ENCODE measurements at places on chromosomes 1 and 21.

- DNase-seq = no peak
These were observed 45.1 kb downstream of the CAPN8 start for GRCh38 chr1:223620297-223620897.

GRCh38 chr1:184820218-184820750 lies 65.6 kb upstream of the EDEM3 start:
- DNase-seq = no peak

DNA sequence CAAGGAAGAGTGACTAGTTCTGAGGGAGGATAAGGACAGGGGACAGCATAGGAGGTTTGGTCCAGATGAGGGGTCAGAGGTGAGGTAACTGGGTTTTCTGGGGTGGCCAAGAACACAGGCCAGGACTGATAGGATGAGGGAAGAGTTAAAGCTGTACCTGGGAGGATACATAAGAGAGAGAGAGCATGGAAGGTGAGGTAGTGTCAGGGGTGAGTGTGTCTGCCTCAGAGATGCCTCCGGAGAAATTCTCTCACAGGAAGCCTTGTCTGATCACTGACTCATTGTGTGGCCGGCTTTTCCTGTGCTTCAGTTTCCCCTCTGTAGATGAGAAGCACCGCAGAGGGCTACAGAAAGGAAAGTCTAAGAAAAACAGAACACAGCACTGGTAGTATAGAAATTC lies 40.2 kb downstream of the FASLG start:
- no peak for DNase-seq

DNA sequence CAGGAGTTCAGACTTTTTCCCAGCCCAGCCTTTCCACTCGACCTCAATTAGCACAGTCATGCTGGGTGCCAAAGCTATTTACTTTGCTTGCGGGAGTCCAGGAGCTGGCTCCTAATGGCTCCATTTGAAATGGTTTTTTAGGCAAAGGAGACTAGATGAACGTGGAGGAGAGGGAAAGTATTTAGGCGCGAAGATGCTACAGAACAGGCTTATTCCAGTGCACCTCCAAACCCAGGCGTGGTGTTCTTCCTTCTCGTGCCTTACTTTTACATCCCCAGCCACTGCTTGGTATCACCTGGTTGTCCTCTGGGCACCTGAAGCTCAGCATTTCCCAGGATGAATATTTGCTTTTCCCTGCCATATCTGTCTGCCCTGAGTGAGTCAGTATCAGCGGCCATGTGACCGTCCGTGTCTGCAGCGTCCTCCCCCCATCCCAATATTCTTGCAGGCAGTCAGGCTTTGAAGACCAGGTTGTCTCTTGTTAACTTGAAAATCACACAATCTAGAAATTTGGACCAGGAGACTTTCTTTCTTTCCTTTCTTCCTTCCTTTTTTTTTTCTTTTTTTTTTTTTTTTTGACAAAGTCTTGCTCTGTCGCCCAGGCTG lies 198.5 kb downstream of the DYRK1A start:
- DNase-seq = no peak

- no peak for DNase-seq
These were observed 70.2 kb downstream of the DNM3 start for GRCh38 chr1:171911506-171911905.

DNA sequence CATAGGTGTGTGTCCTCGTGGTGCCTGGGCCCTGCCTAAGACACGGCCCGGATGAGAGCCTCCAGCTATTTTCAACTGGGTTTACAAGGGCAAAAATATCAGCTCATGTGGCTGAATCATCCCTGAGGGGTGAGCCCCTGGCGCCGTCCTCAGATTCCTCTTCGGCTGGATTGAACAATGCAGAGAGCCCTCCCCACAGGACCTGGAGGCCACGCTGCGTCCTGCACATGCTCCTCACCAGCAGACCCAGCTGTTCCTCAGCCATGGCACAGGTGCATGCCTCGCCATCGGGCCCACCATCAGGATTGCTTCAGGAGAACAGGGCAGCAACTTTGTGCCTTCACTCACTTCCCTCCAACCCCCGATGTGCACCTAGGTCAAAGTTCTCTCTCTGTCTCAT lies 35.3 kb downstream of the TFF3 start:
- DNase-seq = no peak
